A172 (cell line): ENCODE measurements at places on chromosomes 1 and 21. TPM values are rescaled to one million over a fixed set of nuclear protein-coding genes. Genes with fewer than 3 reads are reported as not detected.

Gene C8B
- not detected in 2 replicates for total RNA-seq

Gene LRRC38
- not detected in 2 replicates for total RNA-seq

GRCh38 chr1:35561297-35561971, 3.8 kb downstream of the NCDN start:
- DNase-seq: no peak

Gene RGS13
- total RNA-seq: not detected in 2 replicates

GRCh38 chr1:206691604-206692003, 6.9 kb downstream of the MAPKAPK2 start:
- no peak for DNase-seq

DNA sequence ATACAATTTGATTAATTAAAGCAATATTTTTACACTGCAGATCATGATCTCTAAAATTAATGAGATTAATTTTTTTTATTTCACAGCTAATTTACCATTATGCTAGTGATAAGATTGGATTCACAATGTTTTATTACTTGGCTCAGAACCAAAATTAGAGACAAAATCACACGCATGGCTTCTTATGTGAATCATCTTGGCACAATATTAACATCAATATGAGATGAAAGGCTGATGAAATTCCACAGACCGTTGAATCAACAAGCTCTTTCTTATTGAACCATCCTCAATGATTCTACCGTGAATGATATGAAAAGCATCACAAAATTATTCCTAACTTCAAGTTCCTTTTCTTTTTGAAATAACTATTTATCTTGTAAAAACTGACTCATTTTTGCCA, 544.9 kb downstream of the KCNT2 start:
- no peak for DNase-seq

DNA sequence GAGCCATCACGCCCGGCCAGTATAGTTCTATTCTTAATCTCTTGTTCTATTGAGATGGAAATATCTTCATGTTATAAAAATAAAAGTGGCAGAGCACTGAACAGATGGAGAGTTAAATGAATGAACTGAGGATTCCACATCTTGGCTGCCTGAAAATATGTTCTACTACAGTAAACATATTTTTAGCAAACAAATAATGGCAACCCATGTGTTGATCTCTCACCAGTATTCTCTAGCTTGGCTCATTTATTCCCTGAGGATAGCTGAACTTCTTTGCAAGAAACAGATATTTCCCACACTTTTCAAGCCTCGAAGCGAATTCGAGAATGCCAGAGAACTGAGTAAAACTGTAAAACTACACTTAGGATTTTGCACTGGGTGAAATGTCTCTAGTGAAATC, 58.9 kb downstream of the DIRAS3 start:
- DNase-seq: no peak

DNA sequence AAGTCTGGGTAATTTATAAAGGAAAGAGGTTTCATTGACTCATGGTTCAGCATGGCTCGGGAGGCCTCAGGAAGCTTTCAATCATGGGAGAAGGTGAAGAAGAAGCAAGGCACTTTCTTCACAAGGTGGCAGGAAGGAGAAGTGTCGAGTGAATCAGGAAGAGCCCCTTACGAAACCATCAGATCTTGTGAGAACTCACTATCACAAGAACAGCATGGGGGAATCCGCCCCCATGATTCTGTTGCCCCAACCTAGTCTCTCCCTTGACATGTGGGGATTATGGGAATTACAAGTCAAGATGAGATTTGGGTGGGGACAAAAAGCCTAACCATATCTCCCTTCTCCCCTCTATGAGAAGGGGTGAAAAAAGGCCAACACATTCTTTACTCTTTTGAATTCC, 11.2 kb upstream of the IVNS1ABP start:
- DNase-seq: no peak

DNA sequence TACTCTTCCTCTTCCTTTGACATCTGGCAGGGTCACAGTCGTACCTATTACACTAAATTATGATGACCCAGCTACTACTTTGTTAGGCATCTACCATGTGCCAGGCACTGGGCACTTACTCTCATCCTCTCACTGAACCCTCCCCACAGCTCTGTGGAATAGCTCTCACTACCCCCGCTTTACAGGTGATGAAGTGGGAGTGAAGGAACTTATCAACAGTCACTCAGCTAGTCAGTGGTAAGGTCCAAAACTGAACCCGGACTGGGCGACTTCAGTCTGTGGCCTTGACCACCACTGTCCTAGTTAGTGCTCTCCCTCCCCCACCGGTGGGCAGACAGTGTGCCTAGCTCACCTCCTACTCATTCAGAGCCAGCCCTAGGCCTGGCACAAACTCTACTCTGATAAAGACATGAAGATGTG, 12.3 kb downstream of the ADGRB2 start:
- no peak for DNase-seq

- DNase-seq: peak; percentile 77
These were observed 47.5 kb downstream of the HSF2BP start for GRCh38 chr21:43611598-43612369.

- DNase-seq: no peak
These were observed 1.2 kb downstream of the GAS5 start for GRCh38 chr1:173866413-173867115.
